ENCODE measurements at places on chromosomes 1 and 21. TPM values are rescaled to one million over a fixed set of nuclear protein-coding genes. Genes with fewer than 3 reads are reported as not detected.
A peak's percentile ranks its signal among the peaks of the same experiment; 100 is the strongest.

PPIAL4G gene
- not detected for total RNA-seq

GRIK1 gene
- total RNA-seq: 0.81 TPM

TIE1 gene
- total RNA-seq: 0.81 TPM

DNA sequence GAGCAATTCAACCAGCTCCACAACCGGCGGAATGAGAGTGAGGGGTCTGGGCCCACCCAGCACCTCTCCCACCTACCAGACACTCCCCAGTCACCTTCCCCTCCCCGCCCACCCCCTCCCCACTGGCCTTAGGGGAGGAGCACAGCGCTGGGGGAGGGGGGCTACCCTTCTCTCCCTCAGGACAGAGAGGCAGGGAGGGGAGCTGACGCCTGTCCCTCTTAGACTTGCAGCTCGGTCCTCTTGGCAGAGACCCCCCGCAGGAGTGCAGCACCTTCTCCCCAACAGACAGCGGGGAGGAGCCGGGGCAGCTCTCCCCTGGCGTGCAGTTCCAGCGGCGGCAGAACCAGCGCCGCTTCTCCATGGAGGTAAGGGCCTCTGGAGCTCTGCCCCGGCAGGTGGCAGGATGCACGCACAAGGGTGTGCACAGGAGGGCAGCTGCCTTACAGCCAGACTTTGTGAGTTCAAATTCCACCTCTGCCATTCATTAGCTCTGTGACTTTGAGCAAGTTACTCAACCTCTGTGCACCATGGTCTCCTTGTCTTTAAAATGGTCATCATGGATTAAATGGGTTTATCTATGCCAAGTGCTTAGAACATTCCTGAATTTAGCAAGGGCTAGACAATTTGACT lies 18.9 kb downstream of the CDK18 start:
- no peak for DNase-seq

DNA sequence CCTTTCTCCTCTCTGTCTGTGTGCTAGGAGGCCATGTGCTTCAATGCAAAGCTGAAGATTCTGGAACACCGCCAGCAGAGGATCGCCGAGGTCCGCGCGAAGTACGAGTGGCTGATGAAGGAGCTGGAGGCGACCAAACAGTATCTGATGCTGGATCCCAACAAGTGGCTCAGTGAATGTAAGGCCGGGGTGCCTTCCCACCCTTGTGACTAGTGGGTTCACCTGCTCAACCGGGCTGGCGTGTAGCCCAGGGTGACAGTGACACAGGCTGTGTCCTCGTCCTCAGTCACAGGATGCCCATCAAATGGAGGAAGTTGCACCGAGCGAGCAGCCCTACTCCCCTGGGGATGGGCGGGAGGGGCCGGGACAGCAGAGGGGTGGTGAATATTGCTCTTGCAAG lies 544.1 kb downstream of the KIF26B start:
- DNase-seq: no peak

GRCh38 chr1:205706601-205707502 lies 26.5 kb upstream of the SLC45A3 start:
- peak; percentile 35 for DNase-seq

DNA sequence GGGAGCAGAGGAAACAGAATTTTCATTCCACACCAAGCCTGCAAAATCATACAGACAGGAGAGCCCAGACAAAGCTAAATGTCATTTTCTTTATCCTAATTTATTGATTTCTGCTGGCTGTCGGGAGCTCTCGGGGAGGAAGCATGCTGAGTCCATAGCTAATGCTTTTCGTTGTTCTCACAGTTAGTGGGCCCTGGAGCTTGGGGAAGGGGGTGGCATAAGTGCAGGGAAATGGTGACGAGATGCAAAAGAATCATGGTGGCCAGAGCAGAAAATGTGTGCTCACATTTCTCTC lies 202.4 kb downstream of the TOMM20 start:
- no peak for DNase-seq

DNA sequence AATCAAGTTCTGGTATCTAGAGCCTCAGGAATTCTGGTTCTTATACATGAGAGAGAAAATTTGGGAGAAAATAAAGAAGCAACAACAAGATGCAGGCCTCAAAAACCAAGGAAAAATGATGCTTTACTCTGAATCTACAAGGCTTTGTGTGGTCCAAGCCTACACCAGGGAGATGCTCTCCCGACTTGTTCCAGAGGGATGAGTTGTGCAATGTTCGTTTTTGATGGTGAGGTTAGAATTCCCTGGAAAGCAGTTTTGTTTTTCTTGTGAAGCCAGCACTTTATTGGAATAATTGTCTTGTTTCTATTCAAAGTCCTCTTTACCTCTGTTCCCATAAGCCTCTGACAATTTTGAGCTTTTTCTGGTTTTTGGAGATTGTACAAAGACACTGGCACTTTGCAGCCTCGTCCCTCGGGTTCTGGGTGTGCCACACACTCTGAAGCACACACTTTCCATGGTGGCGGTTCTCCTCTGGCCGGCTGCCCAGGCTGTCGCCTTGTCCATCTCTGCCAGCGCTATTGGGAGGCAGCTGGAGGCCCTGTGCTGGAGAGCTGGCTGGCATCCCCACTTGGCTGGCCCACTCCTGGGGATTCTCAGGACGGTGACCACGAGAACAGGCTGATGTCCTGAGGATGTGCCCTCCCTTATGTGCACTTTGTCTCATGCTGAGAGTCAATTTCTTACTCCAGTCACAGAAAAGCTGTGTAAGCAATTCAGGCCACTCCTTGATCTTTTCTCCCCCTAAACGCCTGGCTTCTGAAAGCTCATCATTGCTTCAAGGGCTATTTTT lies 70.2 kb downstream of the EDEM3 start:
- peak; percentile 24 for DNase-seq
